ENCODE measurements at places on chromosomes 6 and 20.

- DNase-seq = no peak
Observed at GRCh38 chr6:28207510-28208110, 17.5 kb upstream of the ZSCAN9 start.

- DNase-seq = no peak
Observed at GRCh38 chr20:31355981-31356380, 12.4 kb upstream of the DEFB118 start.

GRCh38 chr6:44431118-44431725 is 43.7 kb downstream of the CDC5L start:
- DNase-seq = peak; percentile 19

GRCh38 chr6:36247693-36248092 is 22.2 kb upstream of the PNPLA1 start:
- no peak for DNase-seq

DNA sequence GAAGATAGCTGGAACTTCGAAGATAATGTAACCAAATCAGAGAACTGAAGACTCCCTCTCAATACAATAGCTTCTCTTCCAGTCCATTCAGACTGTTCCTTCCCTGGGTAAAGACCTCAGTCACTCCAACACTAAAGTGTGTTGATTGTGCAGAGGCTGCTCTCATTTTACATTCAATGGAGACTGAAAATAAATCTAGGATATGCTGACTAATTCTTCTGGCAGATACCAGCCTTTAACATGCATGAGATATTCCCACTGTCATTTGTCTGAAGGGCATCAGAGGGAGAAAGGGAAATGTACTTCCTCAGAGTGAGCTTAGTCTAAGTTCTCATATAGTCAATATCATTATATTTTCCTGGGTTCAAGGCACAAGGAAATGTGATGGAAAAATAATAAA is 166.4 kb upstream of the IRAK1BP1 start:
- no peak for DNase-seq

GRCh38 chr6:97947841-97948240 is 664.8 kb upstream of the MMS22L start:
- DNase-seq = no peak

GRCh38 chr6:99668036-99668705 is 61.5 kb downstream of the PRDM13 start:
- DNase-seq = no peak

DNA sequence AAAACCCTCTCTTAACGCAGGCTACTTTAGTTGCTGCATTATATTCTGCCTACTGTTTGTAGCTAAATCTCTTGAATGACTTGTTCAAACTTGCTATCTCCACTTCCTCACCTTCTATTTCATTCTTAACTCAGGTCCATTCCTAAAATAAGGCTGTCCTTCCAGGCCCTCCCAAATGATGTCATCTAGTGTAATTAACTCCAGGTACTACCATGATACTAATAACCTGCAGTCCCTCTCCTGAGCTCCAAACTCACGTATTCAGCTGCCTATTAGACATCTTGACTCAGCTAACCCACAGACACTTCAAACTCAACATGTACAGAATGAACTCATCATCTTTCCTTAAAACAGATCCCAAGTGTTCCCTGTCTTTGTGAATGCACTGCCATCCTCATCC is 10.5 kb upstream of the TOP1 start:
- no peak for DNase-seq

DNA sequence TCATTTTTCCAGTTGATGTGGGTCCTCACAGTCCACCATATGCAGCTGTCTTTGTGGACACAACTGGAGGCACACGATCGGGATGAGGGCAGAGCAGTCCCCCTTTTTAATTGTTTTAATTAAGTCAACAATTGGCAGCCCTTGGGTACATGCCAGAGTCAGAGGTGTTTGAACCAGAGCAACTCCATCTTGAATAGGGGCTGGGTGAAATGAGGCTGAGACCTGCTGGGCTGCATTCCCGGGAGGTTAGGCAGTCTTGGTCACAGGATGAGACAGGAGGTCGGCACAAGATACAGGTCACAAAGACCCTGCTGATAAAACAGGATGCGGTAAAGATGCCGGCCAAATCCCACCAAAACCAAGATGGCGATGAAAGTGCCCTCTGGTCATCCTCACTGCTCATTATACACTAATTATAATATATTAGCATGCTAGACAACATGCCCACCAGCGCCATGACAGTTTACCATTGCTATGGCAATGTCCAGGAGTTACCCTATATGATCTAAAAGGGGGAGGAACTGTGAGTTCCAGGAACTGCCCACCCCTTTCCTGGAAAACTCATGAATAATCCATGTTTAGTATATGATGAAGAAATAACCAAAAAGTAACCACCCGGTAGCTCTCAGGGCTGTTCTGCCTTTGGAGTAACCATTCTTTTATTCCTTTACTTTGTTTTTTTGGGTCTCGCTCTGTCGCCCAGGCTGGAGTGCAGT is 31.8 kb upstream of the BLCAP start:
- DNase-seq = no peak

- DNase-seq = no peak
Observed at GRCh38 chr6:10391299-10391630, 23.6 kb downstream of the TFAP2A start.

- no peak for DNase-seq
Observed at GRCh38 chr6:133131621-133132465, 109.3 kb upstream of the EYA4 start.

DNA sequence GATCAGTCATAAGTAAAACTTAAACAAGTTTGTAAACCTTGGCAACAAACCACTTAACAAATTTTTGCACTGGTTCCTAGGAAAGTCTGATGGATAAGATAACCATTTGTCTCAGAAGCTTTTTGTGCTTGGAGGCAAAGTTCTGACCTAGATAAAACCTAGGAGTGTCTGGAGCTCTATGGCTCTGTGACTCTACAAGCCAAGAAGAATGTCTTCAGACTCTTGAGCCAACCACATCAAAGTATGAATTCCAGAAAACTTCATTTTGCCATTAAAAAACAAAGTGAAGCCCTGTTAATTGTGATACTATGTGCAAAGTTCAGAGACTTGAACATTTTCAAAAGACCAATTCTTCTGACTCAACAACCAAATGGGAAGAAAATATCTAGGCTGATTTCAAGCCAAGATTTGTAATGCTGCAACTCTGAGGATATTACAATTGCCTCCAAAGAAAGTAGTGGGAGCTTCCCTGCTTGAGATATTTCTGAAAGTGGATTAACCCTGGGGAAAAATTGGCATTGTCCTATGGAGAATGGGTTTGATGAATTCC is 158.1 kb upstream of the FOXQ1 start:
- no peak for DNase-seq

GRCh38 chr6:155228546-155229166 is 35.2 kb upstream of the CLDN20 start:
- no peak for DNase-seq

DNA sequence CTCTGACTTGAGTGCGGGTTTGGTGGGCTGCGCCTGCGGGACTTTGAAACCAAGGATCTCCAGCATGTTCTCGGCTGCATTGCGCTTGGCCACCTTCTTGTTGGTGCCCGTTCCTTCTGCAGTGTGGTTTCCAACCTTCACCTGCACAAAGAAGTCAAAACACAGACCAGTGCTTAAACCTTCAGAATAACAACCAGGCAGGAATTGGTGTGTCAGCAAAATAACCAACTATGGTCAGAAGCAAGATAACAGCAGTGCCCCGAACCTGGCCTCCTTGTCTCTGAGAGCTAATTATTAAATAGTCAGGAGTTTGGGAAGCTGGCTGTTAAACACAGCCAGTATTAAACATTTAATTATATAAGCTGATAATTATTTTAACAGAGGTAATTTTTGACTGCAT is 68.1 kb downstream of the STAU1 start:
- no peak for DNase-seq

- no peak for DNase-seq
Observed at GRCh38 chr6:88750936-88751335, 212.5 kb downstream of the RNGTT start.

DNA sequence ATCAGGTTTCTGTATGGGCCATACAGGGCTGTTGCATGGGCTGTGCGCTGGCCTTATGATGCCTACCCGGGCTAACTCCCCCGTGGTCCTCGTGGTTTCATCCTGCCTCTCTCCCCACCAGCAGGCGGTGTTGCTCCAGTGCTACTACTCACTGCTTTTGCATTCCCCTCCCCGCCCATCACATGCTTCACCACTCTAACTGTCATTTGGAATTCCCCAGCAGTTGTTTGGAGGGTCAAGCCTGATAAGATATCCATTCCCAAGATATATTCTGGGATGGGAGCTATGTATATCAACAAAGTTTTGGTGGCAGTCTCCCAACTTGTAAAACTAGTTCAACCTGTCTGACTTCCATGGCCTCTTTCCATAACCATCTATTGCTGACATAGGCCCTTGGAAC is 233.2 kb upstream of the SOX4 start:
- DNase-seq = no peak

Measured in T-helper 9 cell (primary cell).